ENCODE measurements at places on chromosomes 1 and 21.

- DNase-seq: no peak
Observed at GRCh38 chr1:214917081-214917635, 165.4 kb upstream of the KCNK2 start.

DNA sequence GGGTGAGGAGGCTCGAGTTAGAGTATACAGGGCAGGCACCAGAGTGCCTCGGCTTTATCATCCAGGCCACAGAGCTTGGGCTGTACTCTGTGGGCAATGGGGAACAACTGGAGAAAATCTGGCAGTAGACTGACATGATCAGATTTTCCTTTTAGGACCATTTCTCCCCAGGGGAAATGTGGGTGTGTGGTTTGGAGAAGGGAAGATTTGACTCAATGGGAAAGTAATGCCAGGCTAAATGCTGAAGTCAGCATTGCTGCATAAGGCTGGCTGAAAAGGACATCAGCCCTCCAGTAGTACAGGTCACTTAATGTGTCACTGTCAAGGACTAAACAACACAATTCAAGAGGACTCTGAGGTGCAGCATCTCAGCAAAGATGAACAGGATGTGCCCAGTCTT lies 5.0 kb downstream of the FYB2 start:
- no peak for DNase-seq

- no peak for DNase-seq
Observed at GRCh38 chr1:12173041-12173509, 6.3 kb downstream of the TNFRSF1B start.

DNA sequence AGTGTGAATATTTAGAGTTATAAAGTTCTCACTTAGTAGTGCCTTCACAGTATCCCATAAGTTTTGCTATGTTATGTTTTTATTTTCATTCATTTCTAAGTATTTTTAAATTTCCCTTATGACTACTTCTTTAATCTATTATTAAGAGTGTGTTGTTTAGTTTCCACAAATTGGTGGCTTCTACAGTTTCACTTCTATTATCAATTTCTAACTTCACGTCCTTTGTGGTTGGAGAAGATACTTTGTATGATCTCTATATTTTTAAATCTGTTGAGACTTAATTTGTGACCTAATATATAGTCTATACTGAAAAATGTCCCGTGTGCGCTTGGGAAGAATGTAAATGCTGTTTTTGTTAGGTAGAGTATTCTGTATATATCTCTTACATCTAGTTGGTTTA lies 11.7 kb downstream of the CHIA start:
- no peak for DNase-seq

GRCh38 chr1:4778056-4778455 lies 123.6 kb downstream of the AJAP1 start:
- DNase-seq: peak; percentile 30

DNA sequence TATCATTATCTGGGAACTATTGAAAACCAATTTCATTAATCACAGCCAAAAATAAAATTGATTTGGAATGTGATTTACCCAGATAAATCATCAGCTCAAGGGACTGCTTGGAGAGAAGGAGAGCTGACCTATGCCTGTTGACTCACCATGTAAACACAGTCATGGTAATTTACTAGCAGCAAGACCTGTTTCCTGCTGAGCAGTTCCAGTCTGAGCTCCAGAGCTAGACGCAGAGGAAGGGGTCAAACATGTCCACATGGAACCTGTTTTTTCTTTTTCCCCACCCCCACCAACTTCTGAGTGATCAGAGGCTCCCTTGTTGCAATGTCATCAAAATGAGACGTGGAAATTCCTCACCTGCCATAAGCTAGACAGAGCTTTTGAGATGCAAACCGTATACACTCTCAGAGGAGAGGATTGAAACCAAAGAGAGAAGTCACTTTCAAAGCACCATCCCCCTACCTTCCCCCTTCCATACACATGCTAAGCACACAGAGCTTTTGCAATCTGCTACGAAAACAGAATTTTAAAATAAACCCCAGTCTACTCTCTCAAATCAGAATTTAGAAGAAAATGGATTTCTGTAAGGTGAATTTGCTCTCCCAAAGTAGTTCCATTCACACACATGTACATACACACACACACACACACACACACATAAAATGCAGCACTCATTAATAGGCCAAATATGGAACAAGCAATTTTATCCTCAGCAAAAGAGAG lies 55.9 kb upstream of the PTGFRN start:
- DNase-seq: no peak

GRCh38 chr1:118100686-118101514 lies 84.1 kb downstream of the SPAG17 start:
- no peak for DNase-seq

DNA sequence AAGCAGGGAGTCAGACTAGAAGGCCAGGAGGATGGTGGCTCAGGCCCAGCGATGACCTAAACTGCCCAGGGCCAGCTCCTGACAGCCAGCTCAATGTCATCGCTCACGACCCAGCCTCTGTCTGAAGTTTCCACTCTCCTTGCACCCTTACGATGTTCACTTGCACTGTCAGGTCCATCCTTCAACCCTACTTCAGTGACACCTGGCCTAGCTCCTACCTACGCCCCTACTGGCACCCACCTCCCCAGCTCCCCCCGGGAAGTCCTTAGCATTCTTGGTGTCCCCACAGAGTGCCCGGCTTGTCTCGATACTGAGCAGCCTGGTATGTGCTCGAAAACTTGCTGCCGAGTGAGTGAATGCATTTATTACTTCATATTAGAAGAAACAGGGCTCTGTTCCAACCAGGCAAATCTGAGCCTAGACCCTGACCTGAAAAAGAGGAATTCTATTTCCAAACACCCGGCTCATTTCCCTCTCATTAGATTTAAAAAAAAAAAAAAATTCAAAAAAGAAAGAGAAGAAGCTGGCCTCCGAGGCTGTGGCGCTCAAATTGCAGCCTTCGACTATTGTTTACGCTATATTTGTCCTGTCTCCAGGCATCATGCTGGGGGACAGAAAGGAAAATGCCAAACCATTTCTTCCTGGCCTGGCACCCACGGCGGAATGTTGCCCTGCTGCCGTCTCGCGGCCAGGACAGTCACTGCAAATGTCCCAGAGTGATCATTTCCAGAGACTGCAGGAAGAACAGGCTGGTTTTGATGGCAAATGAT lies 29.8 kb upstream of the LRRC38 start:
- peak; percentile 68 for DNase-seq

GRCh38 chr1:90045853-90046563 lies 51.1 kb downstream of the ZNF326 start:
- no peak for DNase-seq

DNA sequence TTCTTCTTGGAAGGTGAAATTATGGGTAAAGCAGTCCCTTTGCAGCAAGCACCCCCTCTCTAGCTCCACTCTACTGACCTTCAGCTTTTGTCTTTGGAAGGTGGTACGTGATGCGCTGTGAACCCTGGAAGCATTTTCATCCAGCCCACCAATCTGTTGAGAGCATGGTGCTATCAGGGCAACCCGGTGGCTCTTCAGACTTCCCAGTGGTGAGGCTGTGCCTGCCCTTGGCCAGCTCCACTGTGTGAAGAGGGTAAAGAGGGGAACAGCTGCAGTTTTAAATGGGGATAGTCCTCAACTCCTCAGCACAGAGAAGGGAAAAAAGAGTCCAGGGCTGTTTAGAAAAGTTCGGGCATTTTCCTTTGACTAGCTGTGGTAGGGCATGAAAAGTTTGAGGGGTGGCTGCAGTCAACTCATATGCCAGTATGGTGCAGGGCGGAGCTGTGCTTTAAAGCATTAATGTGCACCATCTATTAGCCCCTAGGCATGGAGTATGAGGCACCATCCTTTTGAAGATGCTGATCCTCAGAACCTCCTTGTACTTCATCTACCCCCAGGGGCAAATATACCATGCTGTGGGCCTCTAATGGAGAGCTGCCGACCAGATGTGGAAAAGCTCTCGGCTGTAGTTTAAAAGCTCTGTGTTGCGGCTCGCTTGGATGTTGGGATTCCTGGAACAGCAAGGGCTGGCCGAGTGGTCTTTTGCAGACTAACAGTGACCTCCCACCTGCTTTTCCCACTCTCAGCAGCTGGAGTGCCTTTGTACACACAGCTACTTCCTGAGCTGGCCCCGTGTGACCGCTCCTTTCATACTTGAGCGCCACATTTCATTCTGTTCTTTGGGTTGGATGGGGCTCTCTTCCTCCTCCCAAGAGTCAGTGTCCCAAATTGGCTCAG lies 123.0 kb downstream of the PEX14 start:
- DNase-seq: no peak

- DNase-seq: no peak
Observed at GRCh38 chr1:29183287-29183686, 1.6 kb upstream of the SRSF4 start.

DNA sequence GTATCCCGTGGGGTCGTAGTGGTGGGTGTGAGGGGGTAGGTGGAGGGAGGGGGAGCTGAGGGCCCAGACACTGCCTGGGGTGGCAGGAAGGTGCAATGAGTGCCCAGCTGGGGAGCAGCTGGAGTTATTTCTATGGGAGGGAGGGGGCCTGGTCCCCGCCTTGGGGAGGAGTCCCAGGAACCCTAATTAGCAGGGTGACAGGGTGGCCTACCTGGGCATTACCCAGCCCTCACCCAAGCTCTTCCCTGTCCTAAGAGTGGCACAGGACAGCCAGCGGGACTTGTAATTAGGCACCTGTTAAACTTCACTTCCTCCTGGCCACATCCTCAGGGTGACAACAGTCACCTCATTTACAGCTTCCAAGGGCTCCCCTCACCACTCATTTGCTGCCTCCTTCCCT lies at the start of gene VSIG8:
Gene VSIG8, minus strand, starts transcription at position 101 of the 400 bp plus-strand sequence. CDS start 136 bp downstream, outside the sequence.
- no peak for DNase-seq

DNA sequence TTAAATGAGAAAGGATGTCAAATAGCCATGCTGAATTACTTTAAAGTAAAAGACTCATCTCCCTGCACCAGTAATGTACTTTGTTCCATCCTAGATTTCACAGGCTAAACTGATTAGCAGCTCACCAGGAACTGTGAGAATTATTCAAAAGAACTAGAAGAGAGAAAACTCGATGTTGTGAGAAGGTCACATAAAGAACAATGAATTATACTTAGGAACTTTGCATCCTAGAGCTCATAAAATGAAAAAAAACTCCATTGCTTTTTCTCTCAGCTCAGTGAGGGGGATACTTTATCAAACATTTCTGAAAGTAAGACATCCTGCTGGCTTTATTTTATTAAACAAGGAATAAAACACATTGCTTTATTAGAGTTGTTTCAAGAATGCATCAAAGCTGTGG lies 278.5 kb downstream of the MRPL39 start:
- no peak for DNase-seq

DNA sequence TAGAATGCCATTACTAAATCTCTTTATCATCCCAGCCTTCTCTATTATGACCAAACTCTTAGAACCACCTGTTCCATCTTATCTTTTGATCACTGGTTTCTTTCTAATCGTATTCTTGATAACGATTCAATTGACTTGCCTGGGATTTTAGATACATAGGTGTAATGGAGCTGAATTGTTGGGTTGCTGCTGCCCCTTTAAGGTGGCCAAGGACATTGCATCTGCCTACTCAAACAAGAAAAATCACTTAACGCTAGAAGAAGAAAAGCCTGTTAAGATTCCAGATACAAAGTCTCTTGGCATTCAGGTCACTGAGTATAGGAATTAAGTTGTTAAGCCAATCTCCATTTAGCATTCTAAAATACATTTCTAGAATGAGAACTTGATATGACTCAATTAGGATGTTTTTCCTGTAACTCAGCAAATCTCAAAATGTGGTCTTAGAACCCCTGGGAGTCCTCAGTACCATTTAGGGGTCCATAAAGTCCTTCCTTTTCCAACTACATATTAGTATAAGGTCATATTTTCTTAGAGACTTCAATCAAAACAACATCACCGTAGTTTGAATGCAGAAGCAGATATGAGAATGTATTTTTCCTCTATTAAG lies 12.4 kb downstream of the NEXN start:
- no peak for DNase-seq

DNA sequence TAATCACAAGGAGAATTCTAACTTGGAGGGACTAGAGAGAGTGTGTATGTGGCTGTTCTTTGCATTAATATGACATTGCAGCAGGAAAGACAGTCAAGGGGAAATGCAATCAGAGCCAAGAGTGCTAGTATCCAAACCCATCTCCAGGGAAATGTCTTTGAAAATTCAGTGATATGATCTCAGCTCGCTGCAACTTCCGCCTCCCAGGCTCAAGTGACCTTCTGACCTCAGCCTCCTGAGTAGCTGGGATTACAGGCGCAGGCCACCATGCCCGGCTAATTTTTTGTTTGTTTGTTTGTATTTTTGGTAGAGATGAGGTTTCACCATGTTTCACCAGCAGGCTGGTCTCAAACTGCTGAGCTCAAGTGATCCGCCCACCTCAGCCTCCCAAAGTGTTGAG lies 16.3 kb downstream of the VASH2 start:
- no peak for DNase-seq

GRCh38 chr1:79198832-79199231 lies 192.3 kb upstream of the ADGRL4 start:
- DNase-seq: no peak

- DNase-seq: no peak
Observed at GRCh38 chr1:155069551-155070157, 6.1 kb downstream of the EFNA4 start.

DNA sequence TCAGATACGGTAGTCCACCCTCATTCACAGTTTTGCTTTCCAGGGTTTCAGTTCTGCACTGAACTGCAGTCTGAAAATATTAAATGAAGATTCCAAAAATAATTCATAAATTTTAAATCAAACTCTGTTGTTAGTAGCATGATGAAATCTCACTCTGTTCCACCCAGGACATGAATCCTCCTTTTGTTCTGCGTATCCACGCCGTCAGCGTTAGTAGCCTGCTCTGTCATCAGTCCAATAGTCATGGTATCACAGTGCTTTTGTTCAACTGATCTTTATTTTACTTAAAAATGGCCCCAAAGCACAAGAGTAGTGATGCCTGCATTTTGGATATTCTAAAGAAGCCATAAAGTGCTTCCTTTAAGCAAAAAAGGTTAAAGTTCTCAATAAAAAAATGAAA lies 23.9 kb downstream of the CHD1L start:
- no peak for DNase-seq

GRCh38 chr1:220717800-220718640 lies 27.9 kb downstream of the C1orf115 start:
- DNase-seq: no peak

DNA sequence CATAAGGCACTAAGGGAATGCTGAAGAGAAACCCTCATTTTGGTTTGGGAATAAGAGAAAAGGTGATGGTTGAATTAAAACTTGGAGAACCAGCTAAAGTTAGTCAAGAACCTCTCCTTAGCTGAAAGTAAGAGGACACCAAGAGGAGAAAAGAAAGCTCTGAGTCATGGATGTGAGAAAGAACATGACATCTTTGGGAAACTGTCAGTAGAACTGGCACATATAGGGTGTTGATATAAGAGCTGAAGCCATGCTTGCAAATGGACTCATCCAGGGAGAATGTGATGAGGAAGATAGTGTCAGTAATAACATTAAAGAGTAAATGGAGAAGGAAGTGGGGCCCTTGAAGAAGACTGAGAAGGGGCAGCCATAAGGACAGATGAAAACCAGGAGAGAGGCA lies 54.3 kb downstream of the LRRC8C start:
- no peak for DNase-seq

Measured in nucleus accumbens (tissue), 56 donors.